ENCODE measurements at places on chromosomes 3 and 15. TPM values are rescaled to one million over a fixed set of nuclear protein-coding genes. Genes with fewer than 3 reads are reported as not detected.

- DNase-seq = no peak
- no peaks in the 10 kb centered on the region for H3K36me3 ChIP-seq
- no peak overlapping the region for H3K27ac ChIP-seq
- no peaks in the 10 kb centered on the region for H3K27me3 ChIP-seq
- peaks cover 36% of the 10 kb centered on the region for H3K4me1 ChIP-seq
These were observed 173.0 kb downstream of the ADAMTS17 start for GRCh38 chr15:100168787-100169186.

GRCh38 chr3:147773116-147773630 is 364.0 kb downstream of the ZIC1 start:
- H3K27ac ChIP-seq = no peak overlapping the region
- DNase-seq = no peak
- H3K4me3 ChIP-seq = no peak overlapping the region
- no peaks in the 10 kb centered on the region for H3K4me1 ChIP-seq
- H3K36me3 ChIP-seq = no peaks in the 10 kb centered on the region
- no peaks in the 10 kb centered on the region for H3K27me3 ChIP-seq

Gene ZDHHC19
- 0.42 TPM for total RNA-seq

- H3K4me1 ChIP-seq = no peaks in the 10 kb centered on the region
- H3K4me3 ChIP-seq = no peak overlapping the region
- DNase-seq = no peak
- H3K27ac ChIP-seq = no peak overlapping the region
- H3K36me3 ChIP-seq = no peaks in the 10 kb centered on the region
These were observed 470.5 kb upstream of the UBE2E2 start for GRCh38 chr3:22732641-22733040.

DNA sequence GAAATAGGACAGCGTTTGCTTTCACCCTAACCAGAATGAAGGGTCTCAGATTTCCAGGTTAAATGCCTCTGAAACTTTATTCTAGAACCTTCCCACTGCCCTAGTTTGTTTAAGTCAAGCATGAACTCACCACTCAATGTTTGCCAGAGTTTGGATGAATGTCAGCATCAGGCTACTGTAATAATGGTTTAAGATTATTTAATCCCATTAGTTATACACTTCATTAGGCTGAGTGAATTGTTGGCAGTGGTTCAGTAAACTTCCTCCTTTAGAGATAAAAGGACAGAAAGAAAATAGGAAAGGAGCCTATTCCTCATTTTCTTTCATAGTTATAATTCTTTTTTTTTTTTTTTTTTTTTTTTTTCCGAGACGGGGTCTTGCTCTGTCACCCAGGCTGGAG is 401.9 kb upstream of the TPRG1 start:
- peak overlapping the region; percentile 42 for H3K27ac ChIP-seq
- H3K4me3 ChIP-seq = no peak overlapping the region
- H3K4me1 ChIP-seq = peaks cover 35% of the 10 kb centered on the region
- H3K36me3 ChIP-seq = no peaks in the 10 kb centered on the region

DNA sequence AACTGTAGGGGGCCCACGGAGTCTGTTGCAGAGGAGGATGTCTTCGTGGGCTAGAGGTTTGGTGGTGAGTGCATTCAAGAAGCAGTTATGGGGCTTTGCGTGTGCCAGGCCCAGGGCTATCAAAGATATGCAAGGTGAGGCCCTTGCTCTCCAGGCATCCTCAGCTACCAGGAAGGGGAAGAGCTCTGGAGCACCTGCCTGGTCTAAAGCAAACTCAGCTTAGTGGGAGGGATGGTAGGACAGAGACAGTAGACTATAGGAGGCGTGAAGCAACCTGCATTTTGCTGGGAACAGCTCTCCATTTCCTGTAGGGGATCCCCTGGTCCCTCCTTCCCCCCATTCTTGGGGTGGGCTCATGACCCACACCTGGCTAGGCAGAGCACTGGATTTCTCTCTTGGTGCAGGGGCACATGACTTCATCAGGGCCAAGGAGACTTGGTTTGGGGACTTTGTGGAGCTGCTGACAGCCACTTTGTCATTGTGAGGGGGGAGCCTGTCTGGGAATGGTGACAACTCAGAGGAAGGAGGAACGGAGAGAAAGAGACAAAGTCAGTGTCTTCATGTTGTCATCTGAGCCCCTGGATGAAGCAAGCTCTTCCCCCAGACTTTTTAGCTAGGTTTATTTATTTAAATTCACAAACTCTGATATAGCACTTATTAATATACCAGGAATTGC is 8.6 kb upstream of the EEFSEC start:
- no peaks in the 10 kb centered on the region for H3K4me1 ChIP-seq
- no peak for DNase-seq

GRCh38 chr3:17831366-17831765 is 88.9 kb upstream of the TBC1D5 start:
- no peak for DNase-seq
- H3K4me1 ChIP-seq = no peaks in the 10 kb centered on the region
- H3K4me3 ChIP-seq = no peak overlapping the region
- H3K36me3 ChIP-seq = no peaks in the 10 kb centered on the region

- no peak overlapping the region for H3K4me3 ChIP-seq
- peak overlapping the region; percentile 77 for H3K27ac ChIP-seq
- no peak for DNase-seq
- no peaks in the 10 kb centered on the region for H3K27me3 ChIP-seq
- peaks cover 97% of the 10 kb centered on the region for H3K4me1 ChIP-seq
- no peaks in the 10 kb centered on the region for H3K36me3 ChIP-seq
These were observed 10.5 kb downstream of the WWTR1 start for GRCh38 chr3:149647285-149647684.

Gene TF
- 1.6 TPM for total RNA-seq

- no peaks in the 10 kb centered on the region for H3K27me3 ChIP-seq
- no peak overlapping the region for H3K4me3 ChIP-seq
- peaks cover 25% of the 10 kb centered on the region for H3K4me1 ChIP-seq
- no peaks in the 10 kb centered on the region for H3K36me3 ChIP-seq
- no peak for DNase-seq
- H3K27ac ChIP-seq = no peak overlapping the region
These were observed 33.4 kb downstream of the MYO1E start for GRCh38 chr15:59339252-59339672.

DNA sequence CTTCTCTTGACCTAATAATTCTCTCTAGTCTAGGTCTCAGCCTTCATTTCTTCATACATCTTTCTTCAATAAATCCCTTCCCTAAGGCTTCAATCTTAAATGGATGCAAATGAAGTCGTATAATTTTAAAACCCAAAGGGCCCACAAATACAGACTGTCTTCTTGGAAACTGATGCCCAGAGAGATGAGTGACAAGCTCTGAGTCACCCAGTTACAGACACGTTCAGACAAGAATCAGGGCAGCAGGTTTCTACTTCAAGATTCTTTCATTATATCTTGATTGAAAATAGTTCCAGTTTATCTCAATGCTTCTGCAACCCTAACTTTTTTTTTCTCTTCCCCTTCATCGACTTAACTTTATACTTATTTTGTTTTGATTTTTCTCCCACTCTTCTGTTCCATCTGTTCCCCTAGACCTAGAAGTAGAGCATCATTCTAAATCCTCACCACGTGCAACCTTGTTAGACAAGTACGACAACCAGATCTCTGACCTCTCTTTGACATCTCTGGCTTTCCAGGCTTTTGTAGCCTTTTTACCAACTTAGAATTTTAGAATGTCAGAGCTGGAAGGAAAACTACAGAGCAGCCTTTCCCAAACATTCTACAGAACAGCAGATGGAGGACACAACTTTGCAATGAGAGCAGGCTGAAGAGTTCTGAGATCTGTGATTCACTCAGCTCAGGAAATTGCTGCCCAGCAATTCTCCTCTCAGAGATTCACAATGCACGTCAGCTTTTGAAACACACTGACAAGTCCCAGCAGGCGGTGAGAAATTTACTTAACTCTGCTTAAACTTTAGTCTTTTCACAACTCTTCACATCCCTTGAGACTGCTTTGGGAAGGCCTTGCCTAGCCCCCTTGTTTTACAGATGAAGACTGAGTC is 25.3 kb downstream of the NCEH1 start:
- no peak overlapping the region for H3K27ac ChIP-seq
- H3K4me3 ChIP-seq = no peak overlapping the region
- H3K27me3 ChIP-seq = no peaks in the 10 kb centered on the region
- H3K36me3 ChIP-seq = no peaks in the 10 kb centered on the region
- no peaks in the 10 kb centered on the region for H3K4me1 ChIP-seq
- DNase-seq = no peak

Gene EEF1AKMT4
- total RNA-seq = 3.8 TPM

Gene ISG20
- total RNA-seq = 32.1 TPM

DNA sequence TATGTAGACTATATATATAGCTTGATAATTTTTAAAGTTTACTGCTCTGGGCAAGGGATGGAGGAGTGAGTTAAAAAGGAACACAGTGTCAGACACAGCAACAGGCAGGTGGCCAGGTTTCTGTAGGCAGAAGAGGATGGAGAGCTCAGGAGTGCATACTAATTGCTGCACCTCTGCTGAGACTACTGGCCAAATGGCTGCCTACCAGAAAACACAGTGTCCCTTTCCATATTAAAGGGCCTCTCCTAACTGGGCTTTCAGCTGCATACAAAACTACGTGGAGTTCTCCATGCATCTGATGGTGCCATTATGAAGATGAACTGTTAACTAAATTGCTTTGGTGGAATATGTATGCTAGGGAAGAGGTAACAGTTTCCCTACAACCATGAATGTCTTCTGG is 1.8 kb downstream of the ATP13A4 start:
- H3K4me1 ChIP-seq = no peaks in the 10 kb centered on the region
- no peak overlapping the region for H3K4me3 ChIP-seq
- no peak overlapping the region for H3K27ac ChIP-seq
- no peaks in the 10 kb centered on the region for H3K27me3 ChIP-seq
- H3K36me3 ChIP-seq = no peaks in the 10 kb centered on the region
- DNase-seq = no peak

DNA sequence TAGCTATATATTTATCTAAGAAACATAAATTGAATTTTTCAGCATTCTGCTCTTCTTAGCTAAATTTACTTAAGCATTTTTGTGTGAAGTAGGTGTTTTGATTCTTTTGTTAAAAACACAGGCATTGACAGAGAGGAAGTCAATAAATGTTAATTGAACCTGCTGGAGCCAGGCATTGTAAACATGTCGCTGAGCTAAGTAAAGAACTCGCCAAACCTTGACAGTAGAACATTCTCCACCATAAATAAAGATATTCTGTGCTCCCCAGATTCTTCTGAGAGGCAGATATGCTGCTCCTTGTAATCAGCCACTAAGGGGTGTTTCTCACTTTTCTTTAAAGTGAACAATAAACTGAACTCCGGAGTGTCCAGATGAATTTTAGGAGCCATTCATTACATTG is 38.4 kb downstream of the SYNM start:
- H3K27me3 ChIP-seq = no peaks in the 10 kb centered on the region
- peak overlapping the region; percentile 75 for H3K27ac ChIP-seq
- peaks cover 7% of the 10 kb centered on the region for H3K4me1 ChIP-seq
- H3K36me3 ChIP-seq = peaks cover 3% of the 10 kb centered on the region
- no peak for DNase-seq
- no peak overlapping the region for H3K4me3 ChIP-seq

Gene SLC27A2
- total RNA-seq = 2.2 TPM

Gene NUSAP1
- total RNA-seq = 5.7 TPM

Gene SLC28A1
- 1.6 TPM for total RNA-seq

Gene IL12A
- not detected for total RNA-seq

DNA sequence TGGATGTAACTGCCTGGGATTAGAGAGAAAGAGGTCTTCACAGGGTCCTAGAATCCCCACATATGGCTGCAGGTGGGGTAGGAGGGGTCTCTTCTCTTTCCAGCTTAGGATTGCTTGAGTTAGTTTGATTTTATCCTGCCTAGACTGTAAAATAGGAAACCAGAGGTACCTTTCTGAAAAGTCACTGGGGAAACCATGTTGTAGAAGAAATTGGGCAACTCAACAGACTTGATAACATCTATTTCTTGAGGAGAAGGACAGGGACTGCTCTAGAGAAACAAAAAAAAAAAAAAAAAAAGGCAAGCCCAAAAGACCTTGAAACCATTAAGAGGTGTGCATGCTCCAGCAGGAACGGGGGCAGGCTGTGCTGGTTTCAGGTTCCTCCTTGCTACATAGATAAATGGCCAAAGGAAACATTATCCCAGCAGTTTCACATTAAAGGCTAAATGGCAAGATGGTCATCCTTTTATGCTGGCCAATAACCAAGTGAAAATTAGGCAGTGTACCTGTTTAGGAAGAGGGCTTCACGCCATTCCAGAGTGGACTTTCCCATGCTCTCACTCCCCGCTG is 116.1 kb downstream of the ALDH1A2 start:
- H3K36me3 ChIP-seq = no peaks in the 10 kb centered on the region
- H3K4me1 ChIP-seq = no peaks in the 10 kb centered on the region
- no peak overlapping the region for H3K4me3 ChIP-seq
- no peak overlapping the region for H3K27ac ChIP-seq
- no peak for DNase-seq
- H3K27me3 ChIP-seq = no peaks in the 10 kb centered on the region

Gene CLDN16
- total RNA-seq = not detected

GRCh38 chr3:119870512-119870911 is 88.6 kb downstream of the NR1I2 start:
- no peaks in the 10 kb centered on the region for H3K4me1 ChIP-seq
- no peak overlapping the region for H3K4me3 ChIP-seq
- no peak for DNase-seq
- H3K27me3 ChIP-seq = no peaks in the 10 kb centered on the region

DNA sequence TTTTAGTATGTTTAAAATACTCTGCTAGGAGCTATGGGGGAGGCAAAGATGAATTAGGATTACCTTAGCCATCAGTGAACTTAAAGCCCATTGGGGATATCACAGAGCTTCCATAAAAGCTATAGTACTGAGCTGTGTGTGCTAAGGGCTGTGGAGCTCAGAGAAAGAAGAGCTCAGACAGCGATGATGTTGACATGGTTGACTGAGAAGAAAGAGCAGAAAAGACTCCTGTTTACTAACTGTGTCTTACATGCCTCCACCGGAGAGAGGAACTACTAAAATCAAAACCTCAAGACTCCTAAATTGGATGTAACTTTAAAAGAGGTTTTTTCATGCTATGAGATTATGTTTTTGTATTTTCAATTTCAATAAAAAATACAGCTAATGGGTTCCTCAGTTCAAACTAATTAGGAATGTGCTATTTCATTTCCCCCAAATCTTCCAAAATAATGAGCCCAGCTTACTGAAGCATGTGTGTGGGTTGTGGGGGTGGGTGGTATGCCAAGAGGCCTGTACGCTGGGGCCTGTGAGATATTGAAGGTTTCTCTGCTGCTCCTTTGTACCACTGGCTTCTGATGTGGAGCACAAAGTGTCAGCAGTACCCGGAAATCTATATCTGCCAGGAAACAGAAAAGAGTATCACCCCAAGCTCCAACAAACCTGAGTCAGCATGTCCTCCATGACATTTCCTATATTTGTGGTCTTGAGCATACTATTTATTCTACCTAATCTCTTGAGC is 22.7 kb downstream of the DGKG start:
- no peak for DNase-seq
- H3K4me3 ChIP-seq = no peak overlapping the region
- H3K27me3 ChIP-seq = no peaks in the 10 kb centered on the region
- H3K4me1 ChIP-seq = no peaks in the 10 kb centered on the region

Gene NLGN1
- total RNA-seq = 18.3 TPM
